ENCODE measurements at places on chromosomes 6 and 20.

GRCh38 chr6:51574040-51574439, 513.4 kb downstream of the PKHD1 start:
- no peak for DNase-seq

DNA sequence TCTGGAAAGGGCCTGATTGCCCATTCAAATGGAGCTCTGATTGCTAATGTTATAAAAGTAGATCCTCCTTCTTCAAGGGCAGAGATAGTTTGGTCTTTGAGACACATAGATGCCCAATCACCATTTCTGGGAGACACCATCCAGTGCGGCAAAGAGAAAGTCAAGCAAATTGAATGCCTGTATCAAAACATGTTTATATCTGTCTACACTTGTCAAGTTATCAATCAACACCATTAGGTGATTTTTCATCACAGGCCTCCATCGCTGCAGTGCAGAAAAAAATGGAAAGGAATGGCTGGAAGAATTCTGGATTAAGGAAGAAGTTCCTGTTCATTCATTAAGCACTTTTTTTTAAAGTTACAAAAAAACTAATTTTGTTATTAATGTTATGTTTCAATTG, 54.8 kb upstream of the ZFP64 start:
- no peak for DNase-seq

GRCh38 chr6:49528571-49528970, 21.9 kb upstream of the C6orf141 start:
- peak; percentile 68 for DNase-seq

DNA sequence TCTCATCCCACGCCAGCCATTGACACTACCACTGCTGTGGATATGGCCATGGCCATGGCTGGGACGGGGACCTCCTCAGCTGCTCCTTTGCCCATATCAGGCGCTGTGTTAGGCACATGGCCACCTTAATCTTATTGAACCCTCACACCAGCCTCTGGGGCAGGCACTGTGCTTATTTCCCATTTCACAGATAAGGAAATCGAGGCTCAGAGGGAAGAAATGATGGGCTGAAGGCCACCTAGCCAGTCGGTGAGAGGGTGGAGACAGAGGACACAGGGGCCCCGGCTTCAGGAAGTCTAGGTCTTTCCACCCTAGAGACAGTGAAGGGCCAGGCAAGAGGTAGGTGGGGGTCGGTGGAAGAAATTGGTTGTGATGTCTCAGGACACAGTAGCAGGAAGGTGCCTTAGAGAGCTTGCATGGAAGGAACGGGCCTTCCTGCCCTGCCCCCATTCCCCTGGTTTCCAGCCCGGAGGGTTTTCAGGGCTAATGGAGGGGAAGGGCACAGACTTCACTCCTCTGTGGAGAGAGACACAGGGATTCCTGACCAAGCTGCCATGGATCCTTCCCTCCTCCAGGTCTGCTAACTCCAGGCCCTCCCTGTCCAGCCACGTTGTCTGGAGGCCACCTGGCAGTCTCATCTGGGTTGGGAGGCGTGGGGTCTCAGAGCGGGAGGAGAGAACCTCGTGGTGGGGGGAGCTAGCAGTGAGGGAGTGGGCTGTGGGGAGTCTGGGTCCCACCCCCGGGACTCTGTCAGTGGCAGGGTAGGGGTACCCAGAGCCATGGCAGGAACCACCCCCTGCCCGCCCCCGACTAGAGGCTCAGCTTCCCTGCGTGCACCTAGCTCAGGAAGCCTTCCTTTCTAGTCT, 120.4 kb downstream of the VEGFA start:
- DNase-seq = peak; percentile 25

- no peak for DNase-seq
Observed at GRCh38 chr6:167475947-167476346, 151.1 kb downstream of the TTLL2 start.

- no peak for DNase-seq
Observed at GRCh38 chr20:18165553-18165952, 27.9 kb downstream of the KAT14 start.

- peak; percentile 22 for DNase-seq
Observed at GRCh38 chr20:51419646-51420045, 122.9 kb downstream of the NFATC2 start.

DNA sequence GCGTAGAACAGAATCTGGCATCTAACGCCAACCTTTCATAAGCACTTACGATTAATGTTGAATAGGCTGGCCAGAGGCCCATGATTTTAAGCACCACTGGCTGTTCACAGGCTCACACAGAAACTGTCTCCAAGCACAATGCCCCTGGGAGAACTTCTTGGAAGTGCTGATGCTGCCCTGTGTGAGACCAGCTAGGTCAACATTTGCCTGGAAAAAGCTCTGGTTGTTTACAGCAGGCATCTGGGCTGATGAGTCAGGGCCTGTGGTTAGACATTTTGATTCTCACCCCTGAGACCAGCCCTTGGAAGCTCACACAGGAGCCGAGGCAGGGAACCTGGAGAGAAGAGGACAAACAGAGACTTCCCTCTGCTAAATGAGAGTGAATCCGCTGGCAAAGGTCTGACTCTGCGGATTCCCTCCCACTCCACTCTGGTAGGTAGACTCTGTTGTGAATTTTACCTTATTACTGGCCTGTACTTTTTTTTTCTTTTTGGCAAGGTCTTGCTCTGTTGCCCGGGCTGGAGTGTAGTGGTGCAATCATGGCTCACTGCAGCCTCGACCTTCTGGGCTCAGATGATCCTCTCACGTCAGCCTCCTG, 6.8 kb upstream of the SULF2 start:
- no peak for DNase-seq

DNA sequence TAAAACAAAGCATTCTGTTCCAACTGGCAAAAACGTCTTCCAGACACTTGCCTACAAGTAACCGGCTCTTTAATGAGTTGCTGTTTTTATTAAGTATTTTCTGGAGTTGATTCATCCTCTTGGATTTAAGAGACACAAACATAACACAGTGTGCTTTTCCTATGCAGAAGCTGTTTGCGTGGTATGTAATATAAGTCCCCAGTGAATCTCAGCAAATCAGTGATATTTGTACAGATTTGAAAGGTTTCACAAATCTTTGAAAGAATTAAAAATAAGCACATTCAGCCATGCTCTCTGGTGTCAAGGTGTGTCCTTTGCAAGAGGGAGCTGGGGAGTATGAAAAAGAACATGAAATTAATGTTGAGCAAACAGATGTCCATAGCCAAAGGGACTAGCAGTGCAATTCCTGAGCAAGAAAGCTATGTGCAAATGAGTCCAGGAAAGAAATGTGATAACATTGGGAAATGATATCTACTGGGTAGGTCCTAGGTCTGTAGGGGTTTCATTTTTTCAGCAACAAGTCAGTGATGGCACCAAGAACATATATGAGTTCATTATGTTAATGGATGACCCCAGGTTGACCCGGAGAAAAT, 170.1 kb upstream of the PHACTR1 start:
- DNase-seq = no peak

DNA sequence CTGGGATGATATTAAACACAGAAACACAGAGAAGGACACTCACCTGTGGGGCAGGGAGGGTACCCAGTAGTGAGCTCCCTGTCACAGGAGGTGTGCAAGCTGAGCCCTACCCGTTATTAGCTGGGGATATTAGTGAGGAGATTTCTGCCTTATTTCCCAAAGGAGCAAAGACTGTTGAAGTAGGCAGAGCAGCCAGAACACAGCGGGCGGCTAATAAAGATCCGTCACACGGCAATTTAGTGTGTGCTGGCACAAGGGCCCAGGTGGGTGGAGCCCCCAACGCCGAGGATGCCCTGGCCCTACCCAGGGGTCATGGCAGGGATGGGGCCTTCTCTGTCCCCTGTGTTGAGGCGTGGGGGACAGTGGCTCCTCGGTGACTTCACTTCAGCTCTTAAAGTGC, 8.3 kb downstream of the VSTM2L start:
- DNase-seq = no peak

DNA sequence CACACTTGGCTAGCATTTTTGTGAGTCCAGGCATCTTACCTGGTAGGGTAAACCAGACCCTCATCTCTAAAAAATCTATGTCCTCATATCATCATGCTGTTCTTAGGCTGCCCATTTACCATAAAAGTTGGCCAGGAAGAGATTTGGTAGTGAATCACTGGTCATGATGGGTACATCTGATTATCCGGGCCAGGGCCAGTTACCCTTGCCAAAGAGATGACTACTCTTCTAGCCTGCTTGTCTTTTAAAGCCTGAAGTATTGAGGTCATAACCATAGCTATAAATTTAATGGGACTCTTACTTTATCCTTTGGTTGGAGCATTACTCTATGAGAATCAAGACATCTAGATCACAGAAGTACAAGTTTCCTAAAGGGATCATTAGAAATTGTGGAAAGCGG, 276.8 kb downstream of the TENT5A start:
- DNase-seq = no peak

DNA sequence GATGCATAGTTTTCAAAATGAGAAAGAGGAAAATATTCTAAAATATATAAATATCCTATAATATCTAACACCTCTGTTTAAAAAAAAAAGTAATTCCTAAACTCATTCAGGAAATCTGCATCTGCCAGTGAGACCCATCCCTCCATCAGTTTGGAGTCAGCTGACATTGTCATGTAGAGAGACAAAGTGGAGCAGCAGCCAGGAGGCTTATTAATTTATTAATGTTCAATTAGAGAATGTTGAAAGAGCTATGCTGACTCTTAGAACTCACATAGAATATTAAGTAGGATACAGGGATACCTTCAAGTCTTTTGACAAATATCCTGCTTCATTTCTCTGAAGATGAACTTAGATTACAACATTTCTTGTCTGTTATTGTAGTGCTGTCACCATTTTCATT, 12.8 kb upstream of the PERP start:
- no peak for DNase-seq

- no peak for DNase-seq
Observed at GRCh38 chr6:154139892-154140291, 100.9 kb downstream of the OPRM1 start.

- DNase-seq = no peak
Observed at GRCh38 chr6:44022671-44023352, 104.4 kb downstream of the MRPL14 start.

GRCh38 chr6:8014947-8015346, 49.2 kb downstream of the BLOC1S5 start:
- no peak for DNase-seq

GRCh38 chr6:118295336-118295735, 252.8 kb upstream of the PLN start:
- DNase-seq = no peak

- DNase-seq = no peak
Observed at GRCh38 chr6:71544028-71544427, 255.4 kb downstream of the OGFRL1 start.

GRCh38 chr20:1434571-1435336, 31.9 kb downstream of the NSFL1C start:
- peak; percentile 60 for DNase-seq

GRCh38 chr6:106063448-106063850, 22.7 kb upstream of the PRDM1 start:
- no peak for DNase-seq

DNA sequence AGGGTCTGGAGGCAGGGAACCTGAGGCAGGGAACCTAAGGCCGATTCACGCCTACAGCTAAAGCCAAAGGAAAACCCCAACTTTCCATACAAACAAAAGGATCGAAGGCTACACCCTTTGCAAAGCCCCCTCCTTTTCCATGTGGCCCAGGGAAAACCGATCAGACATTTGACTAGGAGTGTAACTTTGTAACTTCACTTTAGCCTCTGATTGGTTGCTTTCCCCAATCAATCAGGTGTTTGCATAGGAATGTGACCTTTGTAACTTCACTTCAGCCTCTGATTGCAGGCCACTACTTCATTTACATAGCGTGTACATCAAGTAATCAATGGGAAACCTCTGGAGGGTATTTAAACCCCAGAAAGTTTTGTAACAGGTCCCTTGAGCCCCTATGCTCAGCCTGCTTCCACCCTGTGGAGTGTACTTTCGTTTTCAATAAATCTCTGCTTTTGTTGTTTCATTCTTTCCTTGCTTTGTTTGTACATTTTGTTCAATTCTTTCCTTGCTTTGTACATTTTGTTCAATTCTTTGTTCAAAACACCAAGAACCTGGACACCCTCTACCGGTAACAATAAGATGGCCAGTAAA, 43.3 kb downstream of the CHD6 start:
- no peak for DNase-seq

GRCh38 chr20:63105211-63106107, 98.7 kb upstream of the BHLHE23 start:
- DNase-seq = no peak

DNA sequence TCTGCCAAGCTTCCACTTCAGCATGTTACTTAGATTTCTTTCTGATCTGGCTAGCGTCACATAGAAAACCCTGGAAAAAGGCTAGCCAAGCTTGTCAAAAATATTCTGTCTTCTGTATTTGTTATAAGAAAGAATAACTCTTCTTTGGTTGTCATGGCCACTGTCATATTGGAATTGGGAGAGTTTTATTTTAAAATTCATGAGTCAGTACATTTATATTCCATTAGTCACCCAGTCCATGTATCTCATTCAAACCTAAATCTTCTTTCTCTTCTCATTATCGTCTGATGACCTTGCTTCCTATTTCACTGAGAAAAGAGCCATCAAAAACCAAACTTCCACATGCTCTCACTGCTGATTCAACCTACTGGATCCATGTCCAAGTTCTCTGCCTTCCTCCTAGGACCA, 65.7 kb downstream of the EPM2A start:
- DNase-seq = no peak

GRCh38 chr6:30112402-30112994, 392 bp downstream of the TRIM31 start:
- no peak for DNase-seq

DNA sequence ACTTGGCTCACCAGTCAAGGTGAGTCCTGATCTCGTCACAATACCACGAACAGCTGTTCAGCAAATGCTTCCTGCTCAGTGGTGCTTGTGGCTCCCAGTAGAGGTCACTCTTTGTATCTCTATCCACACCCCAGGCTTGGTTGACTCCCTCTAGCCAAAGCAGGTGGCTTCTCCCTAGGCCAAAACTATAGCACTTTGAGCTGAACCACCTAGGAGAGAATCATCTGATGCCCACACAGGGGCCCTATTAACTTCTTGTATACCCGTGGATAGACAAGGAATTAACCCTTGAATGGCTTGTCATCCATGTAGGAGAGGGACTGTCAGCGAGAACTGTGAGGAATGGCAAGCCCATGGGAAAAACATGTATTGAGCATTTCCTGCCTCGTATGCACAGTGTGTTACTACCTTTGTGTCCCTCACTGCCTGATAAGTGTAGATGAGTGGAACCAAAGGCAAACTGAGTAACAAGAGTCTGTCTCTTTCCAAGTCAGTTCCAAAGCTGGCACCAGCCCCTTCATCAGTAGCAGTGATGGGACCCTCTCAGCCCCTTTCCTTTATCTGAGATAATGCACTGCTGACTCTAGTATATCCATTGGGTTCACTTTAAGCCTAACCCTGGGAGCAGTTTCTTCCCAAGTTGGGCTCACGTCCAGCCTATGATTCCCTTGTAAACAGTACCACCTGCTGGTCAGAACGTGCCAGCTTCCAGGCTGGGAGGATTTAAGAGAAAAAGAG, 42.5 kb downstream of the EIF2S2 start:
- peak; percentile 90 for DNase-seq

DNA sequence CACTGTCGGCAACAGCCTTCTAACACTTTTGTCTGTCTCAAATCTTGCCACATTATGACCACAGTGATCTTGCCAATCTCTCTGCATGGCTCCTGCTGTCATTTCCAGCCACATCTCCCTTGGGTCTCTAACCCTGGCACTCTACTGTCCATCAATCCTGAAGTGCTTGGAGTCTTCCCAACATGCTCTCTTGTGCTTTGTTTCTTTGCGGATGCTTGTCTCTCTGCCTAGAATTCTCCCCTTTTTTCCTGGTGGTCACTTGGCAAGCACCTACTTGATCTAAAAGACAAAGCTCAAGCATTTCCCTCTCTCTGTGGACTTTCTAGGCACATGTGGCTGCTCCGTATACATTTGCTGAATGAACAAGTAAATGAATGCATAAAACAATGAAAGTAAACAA, 290.7 kb upstream of the MAP3K7 start:
- DNase-seq = no peak

All from NCI-H82 (cell line).